ENCODE measurements at places on chromosomes 13 and 19. TPM values are rescaled to one million over a fixed set of nuclear protein-coding genes. Genes with fewer than 3 reads are reported as not detected.

GRCh38 chr19:7772752-7773291, 9.8 kb downstream of the CLEC4M start:
- no peak overlapping the region for H3K4me3 ChIP-seq
- H3K27ac ChIP-seq = no peak overlapping the region
- H3K27me3 ChIP-seq = no peaks in the 10 kb centered on the region
- peaks cover 6% of the 10 kb centered on the region for H3K4me1 ChIP-seq
- peak; percentile 46 for DNase-seq

The CATSPERD gene
- not detected for total RNA-seq

The ZNF229 gene
- total RNA-seq = 14.3 TPM

DNA sequence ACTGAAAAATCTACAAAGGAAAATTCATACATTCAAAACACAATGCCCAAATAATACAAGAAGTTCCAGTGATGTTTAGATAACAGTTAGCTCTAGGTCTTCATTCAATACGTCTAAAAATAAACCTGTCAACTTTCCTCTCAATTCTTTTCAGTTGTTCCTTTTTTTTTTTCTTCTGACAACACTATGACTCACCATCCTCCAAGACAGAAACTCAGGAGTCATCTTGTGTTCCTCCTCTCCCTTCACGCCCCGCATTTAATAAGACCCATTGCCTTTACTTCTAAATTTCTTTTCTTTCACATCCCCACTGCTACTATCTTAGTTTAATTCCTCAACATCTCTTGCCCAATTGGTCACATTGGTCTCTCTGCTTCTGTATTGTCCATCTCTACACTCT, 759.9 kb downstream of the GPC5 start:
- H3K4me3 ChIP-seq = no peak overlapping the region
- DNase-seq = no peak
- H3K27me3 ChIP-seq = no peaks in the 10 kb centered on the region
- H3K36me3 ChIP-seq = no peaks in the 10 kb centered on the region
- no peaks in the 10 kb centered on the region for H3K4me1 ChIP-seq

DNA sequence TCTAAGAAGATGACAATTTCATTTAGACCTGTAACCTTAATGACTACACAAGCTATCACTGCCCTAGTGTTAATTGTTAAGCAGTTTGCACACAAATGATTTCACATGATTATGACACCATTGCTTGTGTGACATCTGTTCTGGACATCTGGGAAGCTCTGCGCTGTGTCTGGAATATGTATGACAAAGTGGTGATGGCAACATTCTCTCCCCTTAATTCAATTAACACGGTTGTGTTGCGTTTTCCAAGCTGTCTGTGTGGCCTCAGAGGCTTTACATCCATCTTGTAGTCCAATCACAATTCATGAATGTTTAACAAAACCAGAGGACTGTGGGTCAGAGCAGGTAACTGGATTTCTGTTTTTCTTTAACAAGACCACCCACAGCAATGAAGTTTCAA, 204.4 kb downstream of the COG6 start:
- H3K27me3 ChIP-seq = peaks cover 49% of the 10 kb centered on the region
- H3K4me3 ChIP-seq = no peak overlapping the region
- no peaks in the 10 kb centered on the region for H3K4me1 ChIP-seq
- no peak overlapping the region for H3K27ac ChIP-seq
- no peak for DNase-seq

- no peak overlapping the region for H3K27ac ChIP-seq
- H3K27me3 ChIP-seq = no peaks in the 10 kb centered on the region
- no peaks in the 10 kb centered on the region for H3K4me1 ChIP-seq
- DNase-seq = no peak
These were observed 62.9 kb upstream of the KLHL1 start for GRCh38 chr13:70171151-70171550.

GRCh38 chr13:98729658-98730057, 22.8 kb downstream of the SLC15A1 start:
- no peaks in the 10 kb centered on the region for H3K27me3 ChIP-seq
- no peak for DNase-seq
- no peaks in the 10 kb centered on the region for H3K36me3 ChIP-seq
- no peaks in the 10 kb centered on the region for H3K4me1 ChIP-seq
- no peak overlapping the region for H3K4me3 ChIP-seq

GRCh38 chr13:87656306-87656705, 14.9 kb upstream of the SLITRK5 start:
- H3K27me3 ChIP-seq = no peaks in the 10 kb centered on the region
- peaks cover 16% of the 10 kb centered on the region for H3K4me1 ChIP-seq
- no peak overlapping the region for H3K4me3 ChIP-seq
- H3K36me3 ChIP-seq = no peaks in the 10 kb centered on the region
- DNase-seq = peak; percentile 67

All from A673 (cell line).